CD4-positive, alpha-beta T cell treated with Interleukin-1 beta for 1 hour (primary cell): ENCODE measurements at places on chromosomes 6 and 20.

- DNase-seq, result peak; percentile 74
Measured at GRCh38 chr6:30463651-30464618, 25.4 kb upstream of the HLA-E start.

GRCh38 chr6:71533939-71534379 lies 245.3 kb downstream of the OGFRL1 start:
- no peak for DNase-seq

- no peak for DNase-seq
Measured at GRCh38 chr20:34651200-34651599, 25.7 kb downstream of the PIGU start.

- DNase-seq, result no peak
Measured at GRCh38 chr20:51457533-51457932, 85.0 kb downstream of the NFATC2 start.

GRCh38 chr6:3261518-3261820 lies 2.7 kb downstream of the PSMG4 start:
- DNase-seq, result no peak

DNA sequence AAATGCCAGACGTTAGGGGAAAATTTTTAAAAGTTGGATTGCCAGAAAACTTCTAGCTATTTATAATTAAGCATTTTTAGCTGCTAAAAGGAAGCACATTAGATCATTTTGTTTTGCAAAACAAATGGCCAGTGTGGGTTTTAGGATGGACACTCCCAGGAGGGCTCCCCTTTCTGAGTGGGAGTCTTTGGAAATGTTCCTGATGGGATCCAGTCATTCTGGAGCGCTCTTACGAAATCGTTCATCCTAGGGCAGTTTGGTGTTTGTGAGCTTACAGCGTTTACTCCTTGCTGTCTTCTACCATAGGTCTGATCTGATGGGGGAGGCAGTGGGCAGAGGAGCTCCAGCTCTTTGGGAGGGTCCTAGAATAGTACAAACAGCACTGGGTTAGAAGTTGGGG lies 14.7 kb downstream of the GNAS start:
- DNase-seq, result no peak

DNA sequence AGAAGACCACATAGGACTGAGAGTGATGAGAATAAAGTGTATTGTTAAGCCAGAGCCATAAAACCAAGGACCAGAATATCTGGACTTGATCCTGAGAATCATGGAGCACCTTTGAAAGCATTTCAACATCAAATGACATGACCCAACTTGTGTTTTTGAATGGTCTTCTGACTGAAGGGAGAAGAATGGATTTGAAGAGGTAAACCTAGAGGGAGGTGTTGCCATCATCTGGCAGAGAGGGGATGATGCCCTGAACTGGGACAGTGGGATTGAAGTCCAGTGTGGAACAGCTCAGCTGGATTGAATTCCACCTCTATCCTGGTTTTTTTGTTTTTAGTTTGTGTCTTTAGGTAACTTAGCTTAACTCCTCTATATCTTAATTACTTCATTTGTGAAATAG lies 570.0 kb downstream of the TBC1D32 start:
- no peak for DNase-seq

- DNase-seq, result peak; percentile 8
Measured at GRCh38 chr6:139325125-139325524, 33.3 kb upstream of the TXLNB start.

DNA sequence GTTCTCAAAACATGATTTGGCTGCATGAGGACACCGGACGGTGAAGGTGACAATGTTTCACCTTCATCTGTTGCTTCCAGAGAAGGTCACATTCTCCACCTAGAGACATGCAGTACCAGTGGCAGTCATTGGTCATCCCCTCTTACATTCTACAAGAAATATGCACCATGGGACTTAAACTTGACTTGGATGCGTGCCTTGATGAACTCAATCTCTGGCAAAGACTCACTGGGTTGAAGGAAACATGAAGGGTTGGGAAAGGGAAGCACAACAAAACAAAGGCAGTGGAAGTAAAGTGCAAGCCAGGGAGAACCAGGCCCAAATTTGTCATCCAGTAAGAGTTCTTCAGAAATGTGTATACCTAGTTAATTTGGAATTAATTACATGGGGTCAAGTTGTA lies 39.4 kb upstream of the ARMH2 start:
- DNase-seq, result no peak

GRCh38 chr6:131250936-131251335 lies 115.7 kb downstream of the AKAP7 start:
- DNase-seq, result no peak

GRCh38 chr6:135280375-135281136 lies 99.4 kb downstream of the MYB start:
- no peak for DNase-seq

DNA sequence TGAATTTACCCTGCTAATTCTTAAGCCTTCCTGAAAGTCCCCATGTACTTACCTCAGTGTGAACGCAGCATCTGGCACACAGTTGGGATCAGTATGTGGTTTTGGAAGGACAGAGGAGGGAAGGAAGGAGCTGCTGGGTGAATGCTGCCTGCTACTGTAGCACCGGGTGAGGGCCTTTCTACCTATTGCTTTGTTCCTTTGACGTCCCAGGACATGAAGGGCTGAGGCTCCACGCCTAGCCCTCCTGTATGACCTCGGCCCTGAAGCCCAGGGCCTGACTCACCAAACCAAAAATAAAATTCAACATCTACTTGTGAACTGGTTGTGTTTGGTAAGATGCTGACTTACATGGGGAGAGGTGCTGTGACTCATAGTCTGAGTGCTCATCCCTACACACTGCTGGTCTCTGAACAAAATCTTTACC lies 51.1 kb downstream of the ARID1B start:
- no peak for DNase-seq

GRCh38 chr6:42923666-42924065 lies 5.6 kb upstream of the CNPY3 start:
- DNase-seq, result no peak

DNA sequence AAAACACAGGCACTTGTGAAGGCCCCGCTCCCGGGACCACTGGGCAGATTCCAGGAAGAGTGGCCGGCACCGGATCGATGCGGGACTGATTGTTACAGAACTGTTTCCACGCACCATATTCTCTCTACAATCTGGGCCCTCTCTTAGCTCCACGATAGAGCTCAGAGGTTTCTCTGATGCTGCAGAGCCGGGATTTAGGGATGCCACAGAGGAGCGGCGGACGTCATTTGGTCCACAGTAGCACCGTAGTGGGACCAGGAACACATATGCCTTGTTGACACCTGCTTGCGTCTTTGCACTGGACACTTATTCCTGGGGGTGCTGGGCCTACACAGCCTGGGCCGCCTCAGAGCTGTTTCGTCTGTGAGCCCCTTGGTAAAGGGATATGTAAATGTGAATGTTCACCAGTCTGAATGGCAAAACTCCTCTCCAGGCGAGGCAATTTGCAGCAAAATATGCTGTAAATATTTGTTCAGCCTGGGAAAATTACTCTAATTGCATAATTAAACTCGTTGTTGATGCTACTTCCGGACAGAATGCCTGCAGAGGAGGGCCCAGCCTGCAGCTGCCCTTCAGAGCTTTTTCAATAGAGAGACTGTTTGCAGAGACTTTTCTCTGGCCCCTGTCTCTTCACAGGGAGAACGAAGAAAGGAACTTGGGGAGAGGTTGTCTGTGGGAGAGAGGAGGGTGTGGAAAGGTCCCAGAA lies 9.4 kb downstream of the PCK1 start:
- DNase-seq, result no peak

DNA sequence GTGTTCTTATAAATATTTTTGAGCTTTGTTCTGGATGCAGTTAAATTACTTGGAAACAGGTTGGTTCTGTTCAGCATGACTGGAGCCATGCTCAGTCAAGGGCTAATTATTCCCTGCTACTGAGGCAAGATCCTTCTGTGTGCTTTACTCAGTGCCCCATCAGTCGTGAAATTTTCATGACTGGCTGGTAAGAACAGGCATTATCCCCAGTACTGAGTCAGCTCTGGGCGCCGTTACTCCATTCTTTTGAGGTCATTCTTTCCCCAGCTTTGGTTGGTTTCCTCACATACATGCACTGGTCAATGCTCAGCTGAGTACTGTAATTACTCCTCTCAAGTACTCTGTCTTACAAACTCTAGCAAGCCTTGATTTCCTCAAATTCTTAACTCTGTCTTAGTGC lies 71.3 kb downstream of the CDKAL1 start:
- DNase-seq, result no peak

GRCh38 chr6:13285705-13286104 lies 42.6 kb downstream of the TBC1D7 start:
- no peak for DNase-seq

DNA sequence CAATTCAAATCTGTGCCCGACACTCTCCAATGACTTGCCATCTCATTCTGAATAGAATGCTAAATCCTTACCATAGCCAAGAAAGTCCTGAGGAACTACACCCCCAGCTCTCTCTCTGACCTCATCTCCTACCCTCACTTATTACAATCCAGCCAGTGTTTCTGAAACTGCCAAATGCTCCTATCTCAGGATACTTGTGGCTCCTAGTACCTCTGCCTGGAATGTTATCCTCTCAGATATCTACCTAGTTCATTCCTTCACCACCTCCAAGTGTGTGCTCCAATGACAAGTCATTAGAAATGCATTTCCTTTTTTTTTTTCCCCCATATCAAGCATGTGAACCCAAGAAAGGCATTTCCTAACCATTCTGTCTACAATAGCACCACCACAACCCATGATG lies 24.4 kb downstream of the ZNF184 start:
- DNase-seq, result no peak

DNA sequence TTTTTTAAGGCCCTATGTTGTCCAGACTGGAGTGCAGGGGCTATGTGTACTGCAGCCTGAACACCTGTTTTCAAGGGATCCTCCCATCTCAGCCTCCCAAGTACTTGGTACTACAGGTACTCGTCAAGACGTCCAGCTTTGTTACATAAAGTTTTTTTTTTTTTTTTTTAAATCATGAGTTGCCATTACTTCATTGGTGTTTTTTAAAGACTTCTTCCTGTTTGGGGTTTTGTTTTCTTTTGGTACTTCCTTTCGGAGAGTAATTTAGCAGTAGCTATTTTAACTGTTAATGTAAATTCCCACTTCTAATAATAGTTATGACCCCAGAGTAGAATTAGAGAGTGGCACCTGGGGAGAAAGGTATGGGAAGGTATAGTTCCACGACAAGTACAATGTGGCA lies 10.5 kb downstream of the ZNFX1 start:
- no peak for DNase-seq

DNA sequence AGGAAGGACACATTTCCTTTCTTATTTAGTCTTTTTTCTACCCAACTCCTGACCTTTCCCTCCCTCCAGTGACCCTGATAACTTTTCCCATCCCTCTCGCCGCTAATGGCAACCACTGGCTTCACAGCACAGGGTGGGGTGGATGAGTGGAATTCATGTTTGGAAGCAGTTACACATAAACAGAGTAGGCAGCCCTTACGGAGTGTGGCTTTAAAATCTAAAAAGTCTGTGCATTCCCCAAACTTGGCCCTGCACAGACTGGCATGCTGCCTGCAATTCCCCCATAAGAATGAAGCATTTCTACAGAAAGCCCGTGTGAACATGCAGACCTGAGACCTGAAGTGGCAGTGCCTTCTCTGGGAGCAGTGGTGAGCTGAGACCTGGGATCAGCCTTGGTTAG lies 275.9 kb upstream of the PRND start:
- no peak for DNase-seq

GRCh38 chr20:52060794-52061714 lies 130.5 kb downstream of the ZFP64 start:
- no peak for DNase-seq

- DNase-seq, result no peak
Measured at GRCh38 chr6:5398530-5398929, 137.2 kb downstream of the FARS2 start.

GRCh38 chr6:155994086-155994485 lies 538.4 kb upstream of the NOX3 start:
- DNase-seq, result no peak

GRCh38 chr20:49501917-49502316 lies 19.4 kb upstream of the KCNB1 start:
- DNase-seq, result no peak

DNA sequence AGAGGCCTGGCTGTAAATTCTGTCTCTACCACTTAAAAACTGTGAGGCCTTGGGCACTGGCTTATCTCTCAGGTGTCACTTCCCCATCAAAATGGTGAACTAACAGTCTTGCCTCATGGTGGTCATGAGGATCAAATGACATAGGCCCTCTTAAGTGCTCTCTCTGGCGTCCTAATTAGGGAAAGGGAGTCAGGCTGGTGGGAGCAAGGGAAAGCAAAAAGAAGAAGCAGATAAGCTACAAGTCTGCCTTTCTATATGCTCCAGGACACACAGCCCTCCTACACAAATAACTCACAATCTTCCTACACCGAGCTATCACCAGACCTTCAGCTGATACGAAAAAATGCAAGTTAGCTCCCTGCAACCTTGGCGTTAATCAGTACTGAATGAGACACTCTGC lies 19.5 kb upstream of the SLC22A16 start:
- no peak for DNase-seq

GRCh38 chr6:95599706-95600105 lies 22.4 kb downstream of the MANEA start:
- no peak for DNase-seq

- no peak for DNase-seq
Measured at GRCh38 chr6:24908650-24909035, 27.1 kb downstream of the RIPOR2 start.
